Natural killer cell treated with Interleukin-12 subunit alpha and Interleukin-12 subunit beta and Interleukin-15 and Interleukin-18, amount 100 ng/mL, for 72 hours (primary cell): ENCODE measurements at places on chromosomes 16 and 17. TPM values are rescaled to one million over a fixed set of nuclear protein-coding genes. Genes with fewer than 3 reads are reported as not detected.

DNA sequence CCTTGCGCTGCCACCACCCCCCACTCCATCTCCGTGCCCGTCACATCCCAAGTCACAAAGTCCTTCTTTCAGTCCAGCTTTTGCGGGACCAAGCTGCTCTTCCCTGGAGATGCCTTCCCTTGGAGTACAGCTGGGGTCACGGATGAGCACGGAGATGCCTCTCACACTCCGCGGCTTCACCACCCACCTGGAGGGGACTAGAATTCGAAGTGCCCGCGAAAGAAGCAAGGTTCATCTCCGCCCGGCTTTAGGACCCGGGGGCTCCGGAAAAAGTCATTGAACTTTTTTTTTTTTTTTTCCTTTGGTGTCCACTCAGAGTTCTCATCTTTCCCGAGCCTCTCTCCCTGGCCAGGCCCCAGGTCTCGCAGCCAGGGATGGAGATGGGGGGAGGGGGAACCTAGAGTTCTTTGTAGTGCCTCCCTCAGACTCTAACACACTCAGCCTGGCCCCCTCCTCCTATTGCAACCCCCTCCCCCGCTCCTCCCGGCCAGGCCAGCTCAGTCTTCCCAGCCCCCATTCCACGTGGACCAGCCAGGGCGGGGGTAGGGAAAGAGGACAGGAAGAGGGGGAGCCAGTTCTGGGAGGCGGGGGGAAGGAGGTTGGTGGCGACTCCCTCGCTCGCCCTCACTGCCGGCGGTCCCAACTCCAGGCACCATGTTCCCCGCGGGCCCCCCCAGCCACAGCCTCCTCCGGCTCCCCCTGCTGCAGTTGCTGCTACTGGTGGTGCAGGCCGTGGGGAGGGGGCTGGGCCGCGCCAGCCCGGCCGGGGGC is at the start of gene FKBP10:
TSS of gene FKBP10 (plus strand) at position 624 of the 771 bp plus-strand sequence. CDS start at position 655, 31 bp downstream.
- no peak for DNase-seq

GRCh38 chr16:78638371-78638770 is 538.9 kb downstream of the WWOX start:
- DNase-seq, result no peak

OTOP3 gene
- not detected for total RNA-seq

LITAF gene
- 112 TPM for total RNA-seq

GRCh38 chr16:82855471-82855870 is 228.7 kb downstream of the CDH13 start:
- DNase-seq, result no peak

INTS2 gene
- total RNA-seq, result 25.4 TPM

DNA sequence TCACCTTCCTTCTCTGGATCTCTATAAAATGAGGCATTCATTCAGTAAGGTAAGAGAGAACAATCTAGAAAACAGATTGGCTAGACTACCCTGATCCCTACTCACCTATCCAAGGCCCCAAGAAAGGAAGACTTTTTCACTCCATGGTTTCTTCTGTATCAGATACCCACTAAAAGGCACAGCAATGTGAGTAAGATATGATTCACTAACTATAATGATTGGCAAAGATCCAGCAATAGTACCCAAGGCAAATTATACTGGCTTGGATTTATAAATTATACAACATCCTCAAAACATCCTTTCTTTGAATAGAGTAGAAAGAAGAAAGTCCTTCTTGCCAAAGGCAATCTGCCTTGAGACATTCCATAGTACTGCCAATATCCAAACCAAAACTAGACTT is 1432.0 kb upstream of the GOT2 start:
- no peak for DNase-seq

SLC6A2 gene
- total RNA-seq, result not detected

DNA sequence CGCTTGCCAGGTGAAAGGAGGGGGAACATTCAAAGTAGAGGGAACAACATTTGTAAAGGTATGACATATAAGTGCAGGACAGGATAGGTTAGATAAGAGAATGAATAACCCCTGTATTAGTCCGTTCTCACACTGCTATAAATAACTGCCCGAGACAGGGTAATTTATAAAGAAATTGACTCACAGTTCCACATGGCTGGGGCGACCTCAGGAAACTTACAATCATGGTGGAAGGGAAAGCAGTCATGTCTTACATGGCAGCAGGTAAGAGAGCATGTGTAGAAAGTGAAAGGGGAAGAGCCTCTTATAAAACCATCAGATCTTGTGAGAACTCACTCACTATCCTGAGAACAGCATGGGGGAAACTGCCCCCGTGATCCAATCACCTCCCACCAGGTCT is 223.8 kb downstream of the SOX9 start:
- DNase-seq, result no peak

SNRNP25 gene
- 35.6 TPM for total RNA-seq

GRCh38 chr16:88805340-88805715 is 1.7 kb downstream of the CDT1 start:
- no peak for DNase-seq

GRCh38 chr17:78438271-78438691 is 59.8 kb downstream of the PGS1 start:
- no peak for DNase-seq

DNA sequence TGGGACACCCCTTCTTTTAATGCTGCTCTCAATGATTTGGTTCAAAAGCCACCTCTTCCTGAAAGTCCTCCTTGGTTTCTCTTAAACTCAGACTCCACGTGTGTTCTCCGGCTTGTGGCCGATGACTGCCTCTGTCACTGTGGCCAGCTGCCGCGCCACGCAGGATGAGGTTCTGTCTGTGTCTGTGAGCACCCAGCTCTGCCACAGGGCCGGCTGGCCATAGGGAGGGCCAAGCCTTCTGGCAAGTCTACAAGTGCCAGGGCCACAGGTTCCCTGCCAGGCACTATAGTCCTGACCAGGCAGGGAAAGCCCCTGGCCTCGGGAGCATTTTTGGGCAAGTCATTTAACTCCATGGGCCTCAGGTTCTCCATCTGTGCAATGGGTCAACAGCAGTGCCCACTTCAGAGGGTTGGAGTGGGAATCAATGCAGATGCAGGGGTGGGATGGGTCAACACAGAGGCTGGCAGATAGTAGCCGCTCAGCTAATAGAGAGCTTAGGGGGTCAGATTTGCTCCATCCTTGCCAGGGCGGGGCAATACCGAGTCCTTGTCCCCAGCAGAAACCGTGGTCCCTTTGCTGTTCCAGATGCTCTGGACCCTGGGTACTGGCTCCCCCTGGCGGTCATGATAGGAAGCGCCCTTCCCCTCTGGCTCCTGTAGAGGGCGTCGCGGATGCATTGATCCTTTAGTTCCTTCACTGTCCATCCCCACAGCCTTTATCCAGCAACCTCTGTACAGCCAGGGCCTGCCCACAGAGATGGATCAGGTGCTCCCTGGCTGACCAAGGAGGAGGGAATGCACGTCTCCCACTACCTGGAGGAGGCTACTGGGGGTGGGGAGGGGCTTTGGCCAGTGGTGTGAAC is 19.3 kb upstream of the ADGRG3 start:
- peak; percentile 88 for DNase-seq

- DNase-seq, result no peak
Observed at GRCh38 chr16:10368969-10369551, 16.8 kb upstream of the ATF7IP2 start.

DNA sequence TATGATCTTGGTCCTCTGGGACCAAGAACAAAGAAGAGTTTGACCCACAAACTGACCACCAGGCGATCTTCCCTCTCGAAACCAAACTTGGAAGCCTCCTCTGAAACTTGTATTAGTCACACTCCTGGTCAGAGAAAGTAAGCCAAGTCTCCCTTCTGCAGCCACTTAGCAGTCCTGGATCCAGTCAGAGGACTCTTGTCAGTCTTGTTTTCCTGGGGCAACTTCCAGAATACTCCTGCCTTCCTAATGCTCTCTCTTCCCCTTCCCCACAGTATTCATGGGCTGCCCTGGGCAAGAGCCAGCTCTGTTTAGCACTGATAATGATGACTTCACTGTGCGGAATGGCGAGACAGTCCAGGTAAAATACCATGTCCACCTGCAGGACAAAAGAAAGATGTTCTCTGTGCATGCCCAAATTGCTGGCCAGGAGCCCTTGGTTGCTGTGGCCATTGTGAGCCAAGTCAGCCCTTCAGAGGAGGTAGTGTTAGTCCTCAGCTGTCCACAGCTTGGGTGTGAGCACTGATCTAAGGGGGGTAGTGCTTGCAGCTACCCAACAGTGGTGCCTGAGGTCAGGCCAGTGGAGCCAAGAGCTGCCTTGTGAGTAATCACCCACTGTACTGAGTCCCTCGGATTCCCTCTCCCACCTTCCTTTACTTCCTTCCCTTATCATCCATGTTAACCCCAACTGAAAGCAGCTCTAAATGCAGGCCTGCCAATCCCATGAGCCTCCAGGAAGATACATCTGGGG is 31.2 kb downstream of the CDH3 start:
- no peak for DNase-seq

- DNase-seq, result peak; percentile 35
Observed at GRCh38 chr16:66446737-66447136, 19.6 kb downstream of the BEAN1 start.

DNA sequence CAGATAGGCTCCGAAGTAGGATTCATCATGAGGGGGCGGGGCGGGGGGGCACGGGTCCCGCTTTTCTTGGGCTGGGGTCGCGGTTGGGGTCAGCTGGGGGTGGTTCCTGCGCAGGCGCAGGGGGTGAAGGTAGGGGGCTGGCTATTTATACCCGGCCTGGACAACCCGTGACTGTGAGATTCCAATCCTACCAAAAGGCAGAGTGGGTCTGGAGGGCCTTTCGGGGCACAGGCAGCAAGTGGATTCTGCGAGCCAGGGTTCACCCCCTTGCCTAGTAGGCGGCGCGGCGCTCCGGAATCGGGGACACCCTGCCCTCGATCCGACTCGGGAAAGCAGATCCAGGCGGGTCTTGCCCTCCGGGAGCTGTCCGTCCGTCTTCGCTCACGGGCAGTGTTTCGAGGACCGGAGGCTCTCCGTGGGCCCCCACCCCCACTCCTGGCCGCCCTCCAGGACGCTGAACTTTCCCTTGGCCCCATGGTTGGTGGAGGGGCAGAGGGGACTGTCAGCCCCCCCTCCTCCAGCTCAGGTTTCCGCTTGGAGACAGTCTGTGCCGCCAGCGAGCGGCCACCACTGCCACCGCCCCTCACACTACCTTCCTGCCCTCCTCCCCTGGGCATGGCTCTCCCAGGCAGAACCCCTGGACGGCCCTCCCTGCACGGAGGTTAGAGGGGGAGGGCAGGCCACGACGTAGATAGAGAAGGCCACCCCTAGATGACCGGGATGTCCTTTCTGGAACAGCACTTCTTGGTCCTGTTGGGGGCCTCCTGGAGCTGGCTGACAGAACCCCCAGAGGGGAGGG is 634 bp downstream of the SLC2A4 start:
- no peak for DNase-seq

DNA sequence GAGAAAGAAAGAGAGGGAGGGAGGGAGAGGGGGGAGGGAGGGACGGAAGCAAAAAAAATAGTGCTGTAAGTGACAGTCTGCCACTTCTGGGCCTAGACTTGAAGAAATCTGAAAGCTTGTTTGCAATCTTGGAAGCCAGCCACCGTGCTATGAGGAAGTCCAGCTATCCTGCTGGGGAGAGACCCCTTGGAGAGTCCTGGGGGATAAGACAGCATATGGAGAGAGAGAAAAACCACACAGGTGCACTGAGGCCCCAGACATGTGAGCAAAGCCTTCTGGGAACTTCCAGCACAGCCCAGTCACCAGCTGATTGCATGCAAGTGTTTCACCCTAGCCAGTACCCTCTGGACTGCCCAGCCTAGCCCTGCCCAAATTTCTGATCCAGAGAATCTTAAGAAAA is 12.6 kb upstream of the ALOX12B start:
- no peak for DNase-seq

KRTAP4-6 gene
- not detected for total RNA-seq

GRCh38 chr16:69057400-69058378 is 47.8 kb upstream of the HAS3 start:
- DNase-seq, result no peak

DNA sequence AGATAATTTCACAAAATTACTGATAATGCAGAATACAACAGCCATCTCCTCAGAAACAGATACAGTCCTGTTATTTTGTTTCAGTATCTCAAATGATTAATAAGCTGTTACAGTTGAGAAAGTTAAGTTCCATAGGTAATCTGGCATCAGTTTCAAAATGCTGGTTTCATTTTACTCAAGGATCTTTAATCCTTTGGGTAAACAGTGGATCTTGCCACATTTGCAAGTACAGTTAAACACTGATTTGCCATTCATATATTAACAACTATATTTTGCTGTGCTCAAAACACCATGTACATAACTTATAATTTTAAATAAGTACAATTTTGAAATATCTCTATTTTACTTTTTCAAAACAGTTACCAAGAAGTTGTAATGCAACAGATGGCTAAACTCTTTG is 31.2 kb downstream of the RPGRIP1L start:
- no peak for DNase-seq

GRIN2A gene
- not detected for total RNA-seq

GRCh38 chr17:77697480-77698400 is 260.8 kb upstream of the TNRC6C start:
- peak; percentile 5 for DNase-seq

- no peak for DNase-seq
Observed at GRCh38 chr16:81900456-81900855, 110.8 kb downstream of the SDR42E1 start.

- no peak for DNase-seq
Observed at GRCh38 chr17:60463157-60463835, 41.0 kb downstream of the CHCT1 start.

GRCh38 chr16:89958068-89958467 is 9.5 kb downstream of the DEF8 start:
- peak; percentile 44 for DNase-seq

- no peak for DNase-seq
Observed at GRCh38 chr17:8237175-8237574, 10.7 kb downstream of the CTC1 start.

GRCh38 chr17:47229535-47230443 is 20.6 kb downstream of the MYL4 start:
- peak; percentile 79 for DNase-seq

DNA sequence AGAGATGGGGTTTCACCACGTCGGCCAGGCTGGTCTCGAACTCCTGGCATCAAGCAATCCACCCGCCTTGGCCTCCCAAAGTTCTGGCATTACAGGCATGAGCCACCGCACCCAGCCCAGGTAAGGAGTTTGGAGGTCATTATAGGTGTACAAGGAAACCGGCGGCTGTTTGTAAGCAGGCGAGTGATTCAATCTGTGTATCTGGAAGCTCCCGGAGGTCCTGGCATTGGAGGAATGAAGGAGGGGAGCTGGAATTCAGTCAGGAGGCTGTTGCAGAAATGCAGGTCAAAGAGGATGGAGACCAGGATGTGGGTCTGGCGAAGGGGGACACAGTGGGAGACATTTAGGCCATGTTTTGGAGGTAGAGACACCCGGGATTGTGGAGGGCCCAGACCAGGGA is 18.8 kb downstream of the CDC42EP4 start:
- DNase-seq, result no peak

CASKIN2 gene
- total RNA-seq, result 0.33 TPM

SAMD14 gene
- total RNA-seq, result 5.0 TPM

DNA sequence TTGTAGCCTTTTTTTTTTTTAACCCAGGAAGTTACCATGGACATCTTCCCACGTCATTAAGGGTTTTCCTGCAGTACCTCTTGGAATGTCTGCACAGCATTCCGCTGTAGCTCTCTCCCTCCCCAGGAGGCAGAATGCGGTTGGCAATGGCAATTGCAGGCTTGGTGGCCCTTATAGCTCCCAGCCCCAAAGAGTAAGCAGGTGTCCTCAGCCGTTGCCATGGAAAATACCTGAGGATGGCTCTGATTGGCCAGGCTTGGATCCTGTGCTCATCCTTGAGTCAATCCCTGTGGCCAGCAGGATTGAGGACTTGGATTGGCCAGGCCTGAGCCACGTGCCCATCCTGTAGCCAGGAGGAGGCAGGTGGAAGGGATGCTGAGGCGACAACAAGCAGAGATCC is 15.5 kb upstream of the TIMP2 start:
- no peak for DNase-seq

RNF43 gene
- 1.3 TPM for total RNA-seq
